HCT116 (cell line): ENCODE measurements at places on chromosomes 16 and 17.

- DNase-seq: no peak
These were observed 2.9 kb downstream of the KRT28 start for GRCh38 chr17:40796846-40797245.

GRCh38 chr16:1208239-1208830 lies 16.7 kb downstream of the TPSG1 start:
- no peak for DNase-seq

GRCh38 chr16:2881783-2882649 lies 999 bp upstream of the FLYWCH2 start:
- DNase-seq: no peak

DNA sequence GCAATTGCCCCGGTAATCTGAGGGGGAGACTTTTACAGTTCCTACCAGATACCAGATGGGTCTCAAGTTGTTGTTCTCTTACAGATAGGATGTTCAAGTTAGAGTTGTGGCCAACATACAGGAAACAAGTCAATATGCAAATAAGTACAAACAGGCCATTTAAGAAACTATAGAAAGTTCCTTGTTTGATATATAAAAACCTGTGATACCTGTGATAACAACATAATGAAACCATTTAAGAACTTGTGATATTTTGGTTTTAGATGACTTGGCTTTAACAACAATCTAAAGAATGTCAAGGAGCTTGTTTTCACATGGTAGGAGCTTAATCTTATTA lies 16.8 kb downstream of the CDR2 start:
- no peak for DNase-seq

DNA sequence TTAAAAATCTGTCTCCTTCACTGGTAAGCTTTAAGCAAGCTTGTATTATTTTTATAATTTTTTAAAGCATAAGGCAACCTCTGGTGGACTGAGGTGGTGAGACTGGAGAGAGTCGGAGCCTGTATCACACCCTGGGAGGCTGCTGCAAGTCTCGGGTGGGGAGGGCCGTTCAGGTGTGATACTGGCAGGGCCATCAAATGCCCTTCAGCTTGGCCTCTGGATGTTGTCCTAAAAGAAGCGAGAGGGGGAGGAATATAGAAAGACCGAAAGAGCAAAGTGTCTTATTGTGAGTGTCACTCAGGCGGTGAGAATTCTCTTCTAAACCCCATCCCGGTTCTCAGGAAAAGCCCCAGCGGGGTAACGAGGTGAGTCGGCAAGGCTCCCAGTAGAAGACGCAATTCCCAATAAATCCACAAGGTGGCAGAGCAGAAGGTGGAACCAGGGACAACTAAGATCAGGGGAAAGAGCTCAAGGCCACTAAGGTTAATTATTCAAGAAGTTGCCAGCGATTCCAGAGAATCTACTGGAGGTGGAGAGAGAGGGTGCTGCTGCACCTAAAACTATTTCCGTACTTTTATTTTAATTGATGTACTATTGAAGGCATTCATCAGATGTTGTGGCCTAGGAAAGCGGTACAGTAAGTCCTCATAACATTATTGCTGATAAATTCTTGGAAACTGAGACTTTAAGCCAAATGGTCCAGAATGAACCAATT lies 14.1 kb downstream of the C17orf67 start:
- peak; percentile 85 for DNase-seq

- no peak for DNase-seq
These were observed 29.1 kb downstream of the CIBAR2 start for GRCh38 chr16:85083051-85083639.

DNA sequence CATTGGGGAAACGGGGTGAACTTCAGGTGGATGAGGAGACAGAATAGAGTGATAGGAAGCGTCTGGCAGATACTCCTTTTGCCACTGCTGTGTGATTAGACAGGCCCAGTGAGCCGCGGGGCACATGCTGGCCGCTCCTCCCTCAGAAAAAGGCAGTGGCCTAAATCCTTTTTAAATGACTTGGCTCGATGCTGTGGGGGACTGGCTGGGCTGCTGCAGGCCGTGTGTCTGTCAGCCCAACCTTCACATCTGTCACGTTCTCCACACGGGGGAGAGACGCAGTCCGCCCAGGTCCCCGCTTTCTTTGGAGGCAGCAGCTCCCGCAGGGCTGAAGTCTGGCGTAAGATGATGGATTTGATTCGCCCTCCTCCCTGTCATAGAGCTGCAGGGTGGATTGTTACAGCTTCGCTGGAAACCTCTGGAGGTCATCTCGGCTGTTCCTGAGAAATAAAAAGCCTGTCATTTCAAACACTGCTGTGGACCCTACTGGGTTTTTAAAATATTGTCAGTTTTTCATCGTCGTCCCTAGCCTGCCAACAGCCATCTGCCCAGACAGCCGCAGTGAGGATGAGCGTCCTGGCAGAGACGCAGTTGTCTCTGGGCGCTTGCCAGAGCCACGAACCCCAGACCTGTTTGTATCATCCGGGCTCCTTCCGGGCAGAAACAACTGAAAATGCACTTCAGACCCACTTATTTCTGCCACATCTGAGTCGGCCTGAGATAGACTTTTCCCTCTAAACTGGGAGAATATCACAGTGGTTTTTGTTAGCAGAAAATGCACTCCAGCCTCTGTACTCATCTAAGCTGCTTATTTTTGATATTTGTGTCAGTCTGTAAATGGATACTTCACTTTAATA lies 7.0 kb upstream of the TMEM235 start:
- DNase-seq: no peak

GRCh38 chr17:39018267-39019134 lies 51.3 kb upstream of the FBXO47 start:
- no peak for DNase-seq

GRCh38 chr16:27097800-27098230 lies 31.1 kb downstream of the C16orf82 start:
- no peak for DNase-seq

- DNase-seq: no peak
These were observed 12.1 kb downstream of the THRA start for GRCh38 chr17:40074871-40075200.

GRCh38 chr17:78896091-78896833 lies 6.7 kb downstream of the CEP295NL start:
- DNase-seq: no peak

DNA sequence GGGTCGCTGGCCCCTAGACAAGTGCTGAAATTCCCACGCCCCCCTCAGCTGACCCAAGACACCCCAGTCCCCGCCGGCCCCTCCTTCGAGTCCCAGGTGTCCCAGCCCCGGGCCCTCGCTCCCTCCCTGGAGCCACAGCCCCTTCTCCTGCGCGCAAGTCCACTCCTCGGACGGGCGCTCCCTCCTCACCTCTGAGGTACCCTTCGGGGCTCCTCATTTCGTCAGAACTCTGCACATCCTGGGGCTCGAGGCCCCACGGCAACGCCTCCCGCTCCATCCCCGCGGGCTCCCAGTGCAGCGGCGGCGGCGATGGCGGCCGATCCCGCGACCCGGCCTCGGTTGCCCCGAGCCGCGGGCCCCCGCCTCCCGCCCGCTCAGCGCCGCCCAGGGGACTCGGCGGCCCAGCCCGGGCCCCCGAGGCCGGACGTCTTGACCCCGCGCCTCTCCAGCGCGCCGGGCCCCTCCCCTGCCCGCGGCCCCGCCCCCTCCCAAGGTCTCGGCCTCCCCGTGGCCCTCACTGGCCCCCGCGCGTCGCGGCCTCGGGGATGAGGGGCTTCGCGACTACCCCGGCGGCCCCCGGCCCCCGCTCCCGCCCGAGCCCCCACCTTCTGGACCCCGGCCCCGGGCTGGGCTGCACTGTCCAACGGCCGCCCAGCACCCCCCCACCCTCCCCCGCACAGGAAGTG lies at the start of gene ZNF768:
Gene ZNF768, minus strand, starts transcription at position 430 of the 686 bp plus-strand sequence. Its CDS starts 153 bp downstream, at position 277.
- DNase-seq: no peak

DNA sequence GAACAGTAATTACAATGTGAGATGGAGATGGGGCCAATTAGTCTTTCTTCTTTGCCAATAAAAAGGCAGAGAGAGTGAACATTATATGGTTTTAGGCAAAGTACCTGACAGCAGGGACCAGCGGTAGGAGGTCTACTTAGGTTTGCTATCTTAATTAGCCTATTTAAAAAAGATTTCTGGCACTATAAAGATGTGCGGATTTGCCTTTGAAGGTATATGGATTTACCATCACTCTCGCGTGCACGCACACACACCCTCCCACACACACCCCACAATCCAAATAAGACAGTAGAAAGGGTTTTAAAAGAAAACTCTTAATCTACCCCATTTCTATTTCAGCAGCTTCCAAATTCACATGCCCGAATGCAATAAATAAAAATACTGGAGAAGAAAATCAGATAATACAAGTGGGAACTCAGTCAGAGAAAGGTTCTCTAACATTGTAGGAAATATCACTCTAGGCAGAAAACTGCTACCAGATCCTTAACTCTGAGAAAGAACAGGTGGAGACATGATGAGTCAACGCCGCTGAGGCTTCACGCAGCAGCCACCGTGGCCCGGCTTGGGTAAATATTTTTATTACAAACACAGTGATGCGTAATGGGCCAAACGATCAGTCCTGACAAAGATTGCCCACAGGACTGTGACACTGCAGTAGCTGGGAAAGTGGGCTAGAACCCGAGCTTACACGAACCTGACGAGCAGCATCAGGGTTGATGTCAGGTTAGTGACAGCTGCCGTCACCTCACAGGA lies 66.6 kb upstream of the AXIN2 start:
- no peak for DNase-seq

GRCh38 chr16:78368121-78369102 lies 269.0 kb downstream of the WWOX start:
- DNase-seq: no peak

GRCh38 chr17:32813021-32813420 lies 63.9 kb downstream of the MYO1D start:
- DNase-seq: no peak

- no peak for DNase-seq
These were observed 6.1 kb downstream of the WDR81 start for GRCh38 chr17:1730326-1731193.

- DNase-seq: no peak
These were observed 22.0 kb downstream of the STX8 start for GRCh38 chr17:9553596-9553995.

GRCh38 chr16:71297341-71297634 lies 8.1 kb upstream of the CMTR2 start:
- no peak for DNase-seq

DNA sequence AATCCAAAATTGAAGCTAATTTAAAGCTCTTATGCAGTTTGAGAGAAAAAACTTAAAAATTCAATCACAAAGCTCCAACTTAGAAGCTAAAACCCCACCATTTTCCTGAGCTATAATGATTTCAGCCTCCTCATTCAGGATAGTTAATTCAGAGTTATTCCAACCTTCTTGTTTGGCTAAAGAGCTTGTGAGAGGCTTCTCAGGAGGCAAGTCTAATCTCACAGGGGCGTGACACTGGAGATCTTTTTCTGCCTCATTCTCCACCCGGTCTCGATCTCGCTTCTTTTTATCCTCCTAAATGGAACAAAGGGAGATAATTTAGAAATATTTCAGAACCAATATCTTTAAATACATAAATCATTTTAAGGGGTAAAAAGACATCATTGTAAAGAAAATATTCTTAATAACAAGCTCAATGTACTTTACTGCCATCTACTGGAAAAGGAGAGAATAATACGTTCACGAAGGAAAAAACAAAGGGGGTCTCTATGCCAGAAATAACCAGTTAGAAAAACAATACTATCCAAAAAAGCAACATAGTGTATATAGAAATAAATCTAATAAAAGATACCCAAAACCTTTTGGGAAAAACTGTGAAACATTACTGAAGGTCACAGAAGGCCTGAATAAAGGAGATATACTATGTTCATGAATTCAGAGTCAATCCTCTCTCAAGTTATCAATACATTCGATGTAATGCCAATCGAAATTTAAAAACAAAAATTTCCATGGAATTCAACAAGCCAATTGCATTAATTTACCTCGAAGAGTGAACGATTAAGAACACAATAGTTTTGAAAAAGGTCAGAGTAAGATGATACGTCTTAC lies 13.9 kb downstream of the BRD7 start:
- no peak for DNase-seq

DNA sequence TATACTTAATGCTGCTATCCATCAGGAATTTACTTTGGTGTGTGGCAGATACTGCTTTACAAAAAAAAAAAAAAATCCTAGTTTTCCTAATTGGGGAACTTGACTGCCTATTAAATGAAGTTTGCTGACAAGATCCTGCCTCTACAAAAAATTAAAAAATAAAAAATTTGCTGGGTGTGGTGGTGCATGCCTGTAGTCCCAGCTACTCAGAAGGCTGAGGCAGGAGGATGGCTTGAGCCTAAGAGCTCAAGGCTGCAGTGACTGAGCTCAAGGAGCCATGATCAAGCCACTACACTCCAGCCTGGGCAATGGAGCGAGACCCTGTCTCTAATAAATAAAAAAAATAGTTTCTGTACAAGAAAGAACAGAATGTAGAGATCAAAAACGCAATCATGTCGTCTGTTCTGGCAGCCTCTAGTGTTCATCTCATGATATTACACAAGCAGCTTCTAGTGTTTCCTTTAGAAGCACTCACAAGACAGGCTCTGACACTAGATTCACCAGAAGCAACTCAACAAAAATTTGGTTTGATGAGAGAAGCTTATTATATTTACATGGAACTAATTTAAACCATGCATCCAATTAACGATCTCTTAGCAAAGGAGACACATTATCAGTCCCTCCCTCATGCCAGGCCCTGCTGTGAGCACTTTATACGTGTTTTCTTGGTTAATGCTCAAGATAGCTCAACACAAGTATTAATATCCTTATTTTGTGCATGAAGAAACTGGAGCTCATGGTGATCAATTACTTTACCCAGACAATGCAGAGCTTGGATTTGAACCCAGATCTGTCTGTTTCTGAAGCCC lies 6.8 kb upstream of the KRTAP17-1 start:
- peak; percentile 35 for DNase-seq

- no peak for DNase-seq
These were observed 147.8 kb upstream of the RPL38 start for GRCh38 chr17:74055508-74056160.

DNA sequence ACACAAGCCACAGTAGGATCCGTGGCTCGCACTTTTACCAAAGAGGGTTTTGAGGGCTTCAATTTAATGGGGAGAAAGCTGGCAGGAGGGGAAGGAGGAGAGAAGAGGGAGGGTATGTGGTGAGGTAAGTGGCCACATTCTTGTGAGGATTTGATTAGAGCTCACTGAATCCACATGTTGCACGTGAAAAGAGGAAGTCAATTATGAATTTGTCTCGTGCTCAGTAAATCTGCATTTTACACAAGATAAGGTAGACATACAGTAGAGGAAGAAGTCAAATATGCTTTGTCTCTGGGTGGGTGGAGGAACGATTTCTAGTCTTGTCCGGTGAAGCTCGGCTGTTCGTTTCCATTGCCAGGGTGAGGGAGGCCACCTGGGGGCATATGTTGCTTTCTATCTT lies 862 bp downstream of the ZNF232 start:
- no peak for DNase-seq

DNA sequence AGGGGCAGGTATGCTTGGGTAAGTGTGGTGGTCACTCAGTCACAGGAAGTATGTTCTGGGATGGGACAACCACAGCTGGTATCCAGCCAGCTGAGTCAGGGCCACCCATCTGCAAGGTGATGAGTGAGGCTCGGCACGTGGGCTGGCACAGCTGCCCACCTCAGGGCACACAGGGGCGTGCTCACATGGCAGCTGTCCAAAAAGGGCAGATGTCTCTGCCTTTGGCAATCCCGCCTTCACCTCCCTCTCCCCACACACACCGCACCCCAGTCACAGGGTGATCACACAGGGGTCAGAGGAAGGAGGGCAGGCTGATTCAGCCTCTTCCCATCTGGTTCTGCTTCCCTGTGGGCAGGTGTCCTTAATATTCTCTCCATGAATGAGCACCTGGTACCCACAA lies 85.9 kb upstream of the TOB1 start:
- no peak for DNase-seq

- no peak for DNase-seq
These were observed 37.2 kb downstream of the SKAP1 start for GRCh38 chr17:48392857-48393256.
